ENCODE measurements at places on chromosomes 12 and 14.

GRCh38 chr12:100752841-100753240 lies 41.7 kb upstream of the ANO4 start:
- no peak for DNase-seq

DNA sequence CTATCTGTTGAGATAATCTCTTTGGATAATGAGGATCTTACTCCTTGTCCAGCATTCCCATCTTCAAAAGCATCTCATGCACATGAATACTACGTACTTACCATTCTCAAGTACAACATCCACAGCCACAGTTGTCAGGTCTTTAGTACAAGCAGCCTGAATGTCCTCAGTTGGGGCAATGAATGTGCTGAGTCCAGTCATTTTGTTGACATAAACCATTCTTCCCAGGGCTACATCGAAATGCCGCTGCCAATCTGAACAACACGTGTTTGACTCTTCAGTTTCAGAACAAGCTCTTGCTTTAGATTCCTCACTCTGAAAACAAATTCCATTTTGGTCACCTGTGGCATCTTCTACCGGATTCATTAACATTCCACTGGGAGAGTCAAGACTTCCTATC lies 5.0 kb downstream of the MLH3 start:
- no peak for DNase-seq

GRCh38 chr12:118035190-118036041 lies 18.9 kb downstream of the RFC5 start:
- no peak for DNase-seq

GRCh38 chr12:109760031-109760929 lies 46.7 kb downstream of the FAM222A start:
- no peak for DNase-seq

- no peak for DNase-seq
Measured at GRCh38 chr14:104860414-104860813, 4.7 kb upstream of the CEP170B start.

DNA sequence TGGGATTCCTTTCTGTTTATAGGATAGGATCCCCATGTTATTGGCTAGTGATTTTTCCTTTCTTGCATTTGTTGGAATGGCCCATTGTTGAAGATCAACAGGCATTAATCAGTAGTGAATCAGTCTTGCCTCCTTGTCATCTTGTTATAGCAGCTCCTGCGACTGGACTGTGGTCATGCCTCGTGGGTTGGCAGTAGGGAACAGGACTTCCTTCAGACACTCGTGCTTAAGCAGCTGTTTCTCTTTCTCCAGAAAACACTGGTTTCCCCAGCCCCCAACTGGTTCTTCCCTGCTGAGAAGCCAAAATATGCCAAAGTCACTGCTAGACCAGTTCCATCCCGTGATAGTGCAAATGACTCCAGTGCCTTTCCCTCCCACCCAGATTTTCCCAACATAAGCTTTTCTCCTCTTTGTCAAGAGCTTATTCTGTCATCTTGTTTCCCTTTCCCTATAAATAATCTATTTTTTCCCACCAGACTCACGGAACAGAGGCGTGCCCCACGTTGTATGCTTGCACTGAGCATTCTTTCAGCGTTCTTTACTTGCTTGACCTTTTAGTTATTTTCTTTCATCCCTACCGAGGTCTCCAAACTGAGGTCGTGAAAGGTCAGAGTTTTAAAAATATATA lies 83.5 kb downstream of the SAMD4A start:
- DNase-seq: peak; percentile 36

DNA sequence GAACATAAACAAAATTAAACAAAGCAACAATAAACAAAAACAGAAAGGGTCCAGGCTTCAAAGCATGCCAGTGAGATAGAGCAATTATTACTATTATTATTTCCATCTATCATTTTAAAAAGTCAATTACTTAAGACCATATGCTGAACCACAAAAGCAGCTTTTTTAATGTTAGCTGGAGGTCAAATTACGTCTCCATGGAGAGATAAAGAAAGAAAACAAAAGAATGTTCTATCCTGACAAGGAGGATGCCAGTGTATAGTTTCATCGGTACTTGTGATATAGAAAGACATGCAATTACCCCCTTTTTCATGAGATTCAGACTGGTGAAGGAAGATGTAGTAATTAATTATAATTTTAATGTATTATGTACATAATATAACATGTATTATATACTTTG lies 81.6 kb upstream of the DCN start:
- DNase-seq: no peak

DNA sequence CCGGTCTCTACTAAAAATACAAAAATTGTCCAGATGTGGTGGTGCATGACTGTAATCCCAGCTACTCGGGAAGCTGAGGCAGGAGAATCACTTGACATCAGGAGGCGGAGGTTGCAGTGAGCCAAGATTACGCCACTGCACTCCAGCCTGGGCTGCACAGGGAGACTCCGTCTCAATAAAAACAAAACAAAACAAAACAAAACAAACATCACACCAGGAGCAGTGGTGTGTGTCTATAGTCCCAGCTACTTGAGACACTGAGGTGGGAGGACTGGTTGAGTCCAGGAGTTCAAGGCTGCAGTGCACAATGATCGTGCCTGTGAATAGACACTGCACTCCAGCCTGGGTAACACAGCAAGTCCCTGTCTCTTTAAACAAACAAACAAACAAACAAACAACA lies 89.5 kb upstream of the HECTD1 start:
- DNase-seq: no peak

GRCh38 chr12:91274916-91275315 lies 92.3 kb upstream of the DCN start:
- DNase-seq: peak; percentile 30

DNA sequence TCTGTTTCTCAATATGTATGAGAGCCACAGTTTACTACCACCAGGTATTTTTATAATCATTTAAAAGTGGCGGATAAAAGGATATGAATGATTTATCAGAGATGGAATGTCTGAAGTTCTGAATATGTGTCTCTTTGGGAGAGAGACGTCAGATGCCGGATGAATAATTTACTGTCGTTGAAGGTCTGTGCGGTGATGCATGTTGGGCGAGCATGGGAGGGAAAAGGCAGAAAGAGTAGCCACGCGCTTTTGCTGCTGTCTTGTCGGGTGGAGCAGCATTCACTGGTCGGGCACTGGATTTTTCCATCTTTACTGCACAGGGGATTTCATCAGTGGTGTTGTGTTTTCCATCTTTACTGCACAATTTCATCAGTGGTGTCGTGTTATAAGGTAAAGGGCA lies 65.6 kb downstream of the SYNE2 start:
- no peak for DNase-seq

GRCh38 chr14:106605548-106606448 lies 1079.4 kb downstream of the TMEM121 start:
- DNase-seq: no peak

DNA sequence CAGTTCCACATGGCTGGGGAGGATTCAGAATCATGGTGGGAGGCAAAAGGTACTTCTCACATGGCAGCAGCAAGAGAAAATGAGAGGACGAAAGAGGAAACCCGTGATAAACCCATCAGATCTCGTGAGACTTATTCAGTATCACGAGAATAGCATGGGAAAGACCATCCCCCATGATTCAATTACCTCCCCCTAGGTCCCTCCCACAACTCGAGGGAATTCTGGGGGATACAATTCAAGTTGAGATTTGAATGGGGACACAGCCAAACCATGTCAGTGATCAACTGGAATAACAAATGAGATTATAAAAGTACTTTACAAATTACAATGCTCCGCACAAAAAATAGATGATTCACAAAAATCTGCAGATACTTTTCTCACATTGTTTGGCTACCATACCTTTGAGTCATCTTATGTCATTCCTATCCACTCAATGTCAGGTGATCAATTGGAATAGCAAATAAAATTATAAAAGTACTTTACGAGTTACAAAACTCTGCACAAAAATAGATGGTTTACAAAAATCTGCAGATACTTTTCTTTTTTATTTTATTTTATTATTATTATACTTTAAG lies 338.9 kb downstream of the C12orf50 start:
- no peak for DNase-seq

DNA sequence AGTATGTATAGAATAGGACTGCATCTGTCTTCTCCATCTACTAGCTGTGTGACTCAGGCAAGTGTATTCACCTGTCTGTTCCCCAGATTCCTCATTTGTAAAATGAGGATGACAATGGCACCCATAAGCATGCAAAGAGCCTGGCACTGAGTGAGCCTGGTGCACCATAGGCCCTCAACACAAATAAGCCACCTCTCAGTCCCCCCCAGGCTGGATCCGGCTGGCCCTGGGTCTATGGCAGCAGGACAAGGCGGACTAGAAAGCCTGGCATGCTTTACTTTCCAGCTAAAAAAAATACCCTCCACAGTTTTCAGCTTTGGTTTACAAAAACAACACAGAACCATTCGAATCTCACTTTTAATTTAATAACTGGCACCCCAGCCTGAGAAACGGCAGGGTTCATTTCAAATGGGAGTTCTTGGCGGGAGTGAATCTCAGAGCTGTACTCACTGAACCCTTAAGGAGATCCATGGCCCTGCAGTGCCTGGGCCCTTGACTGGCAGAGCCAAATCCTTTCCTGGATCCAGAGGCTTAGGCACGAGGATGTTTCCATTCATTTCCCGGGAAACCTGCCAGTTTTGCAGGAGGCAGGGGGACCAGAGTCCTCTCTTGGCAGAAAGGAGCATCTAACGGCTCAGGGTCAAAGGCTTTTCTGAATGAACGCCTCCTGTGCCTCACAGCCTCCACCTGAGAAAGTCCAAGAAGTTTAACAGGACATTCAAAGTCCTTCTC lies 17.7 kb downstream of the SYNE3 start:
- peak; percentile 83 for DNase-seq

DNA sequence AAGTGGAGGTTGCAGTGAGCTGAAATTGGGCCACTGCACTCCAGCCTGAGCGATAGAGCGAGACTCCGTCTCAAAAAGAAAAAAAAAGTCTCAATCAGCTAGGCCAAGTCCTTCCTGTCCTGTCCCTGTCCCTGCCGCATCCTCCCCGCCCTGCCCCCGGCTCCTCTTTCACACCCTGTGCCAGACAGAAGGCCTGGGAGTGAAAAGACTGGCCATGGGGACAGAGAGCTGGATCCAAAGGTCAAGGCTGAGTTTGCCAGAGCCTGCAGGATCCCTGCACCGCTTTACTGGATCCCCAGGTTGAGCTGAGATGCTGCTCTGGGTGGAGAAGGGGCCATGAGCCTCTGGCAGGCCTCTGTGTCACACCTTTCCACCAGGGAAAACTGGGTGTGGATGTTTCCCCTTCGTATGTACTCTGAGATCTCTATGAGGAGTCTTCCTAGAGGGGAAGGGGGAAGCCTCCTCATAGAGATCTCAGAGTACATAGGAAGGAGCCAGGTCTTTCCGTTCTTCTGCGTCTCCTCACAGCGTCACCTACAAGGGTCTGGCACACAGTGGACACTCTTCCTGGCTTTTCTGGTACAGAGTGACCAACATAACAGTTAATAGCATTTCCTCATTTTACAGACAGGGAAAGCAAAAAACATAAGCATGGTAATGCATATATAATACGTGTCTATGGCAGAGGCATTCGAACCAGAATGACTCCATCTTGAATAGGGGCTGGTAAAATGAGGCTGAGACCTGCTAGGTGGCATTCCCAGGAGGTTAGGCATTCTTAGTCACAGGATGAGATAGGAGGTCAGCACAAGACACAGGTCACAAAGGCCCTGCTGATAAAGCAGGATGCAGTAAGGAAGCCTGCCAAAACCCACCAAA lies 35.1 kb downstream of the NINJ2 start:
- no peak for DNase-seq

GRCh38 chr12:14959916-14960496 lies 1.4 kb downstream of the ARHGDIB start:
- no peak for DNase-seq

DNA sequence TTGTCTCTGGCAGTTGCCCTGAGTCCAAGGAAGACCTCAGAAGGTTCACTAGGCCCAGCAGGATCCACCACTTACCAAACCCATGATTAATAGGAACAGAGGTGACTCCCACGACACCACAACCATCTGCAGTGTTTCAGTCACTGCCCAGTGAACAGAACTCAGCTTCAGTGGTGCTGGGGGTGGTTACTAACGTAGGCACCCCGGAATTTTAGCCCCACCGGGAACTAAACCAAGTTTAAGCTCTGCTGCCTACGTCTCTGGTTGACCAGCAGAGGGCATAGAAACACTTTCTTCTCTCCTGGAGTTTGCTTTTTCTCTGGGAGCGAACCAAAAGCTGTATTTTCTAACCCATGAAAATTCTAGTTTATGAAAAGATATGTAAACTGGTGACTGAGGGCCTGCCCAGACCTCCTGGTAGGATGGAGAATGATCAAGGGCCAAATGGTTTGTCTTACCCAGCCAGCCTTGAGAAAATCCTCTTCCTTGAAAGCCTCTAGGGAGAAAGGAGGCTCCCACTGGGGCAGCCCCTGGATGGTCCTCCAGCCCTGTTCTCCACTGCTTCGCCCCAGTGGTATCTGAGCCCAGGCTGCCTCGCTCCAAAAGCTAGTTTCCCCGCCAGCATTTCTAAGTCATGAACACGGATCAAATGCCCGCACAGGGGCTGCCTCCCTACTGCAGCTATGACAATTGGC lies 379.8 kb downstream of the DPF3 start:
- DNase-seq: peak; percentile 21
